ENCODE measurements at places on chromosomes 7 and 10. TPM values are rescaled to one million over a fixed set of nuclear protein-coding genes. Genes with fewer than 3 reads are reported as not detected.
A peak's percentile ranks its signal among the peaks of the same experiment; 100 is the strongest.

The GIMAP7 gene
- not detected for total RNA-seq

The LRRTM3 gene
- total RNA-seq: 0.15 TPM

DNA sequence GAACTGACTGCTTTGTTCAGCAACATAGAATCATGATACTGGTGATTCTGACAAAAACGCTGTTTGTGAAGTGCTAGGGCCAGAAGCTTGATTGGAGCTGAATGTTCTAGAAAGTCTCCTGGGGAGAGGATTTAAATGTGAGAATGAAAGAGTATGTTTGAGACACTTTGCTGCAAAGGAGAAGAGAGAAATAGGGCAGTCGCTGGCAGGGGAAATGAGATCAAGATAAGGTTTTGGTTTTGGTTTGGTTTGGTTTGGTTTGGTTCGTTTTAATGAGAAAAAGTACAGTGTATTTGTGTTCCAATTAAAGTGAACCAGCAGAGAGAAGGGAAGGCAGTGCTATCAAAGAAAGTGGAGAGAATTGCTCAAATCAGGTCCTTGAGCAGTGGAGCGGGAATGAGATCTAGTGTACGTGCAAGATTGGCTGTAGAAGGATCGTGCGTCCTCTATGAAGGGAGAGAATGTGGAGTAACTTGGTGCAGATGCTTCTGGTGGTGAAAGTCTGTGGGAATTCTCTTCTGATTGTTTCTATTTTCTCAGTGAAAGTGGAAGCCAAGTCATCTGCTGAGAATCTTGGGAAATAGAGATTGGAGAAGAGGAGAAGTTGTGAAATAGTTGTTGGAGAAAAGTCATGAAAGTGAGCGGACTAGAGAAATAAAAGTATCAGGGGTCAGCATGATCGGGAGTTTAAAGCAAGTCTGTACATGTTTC is 270.5 kb downstream of the CCDC3 start:
- DNase-seq: no peak
- no peaks in the 10 kb centered on the region for H3K27me3 ChIP-seq
- H3K36me3 ChIP-seq: peaks cover 2% of the 10 kb centered on the region

- DNase-seq: no peak
- no peak overlapping the region for H3K4me3 ChIP-seq
- H3K27me3 ChIP-seq: peaks cover 48% of the 10 kb centered on the region
- no peaks in the 10 kb centered on the region for H3K4me1 ChIP-seq
Measured at GRCh38 chr7:50397320-50397970, 52.7 kb downstream of the FIGNL1 start.

GRCh38 chr10:69807122-69807521 is 5.4 kb downstream of the COL13A1 start:
- peaks cover 41% of the 10 kb centered on the region for H3K4me1 ChIP-seq
- H3K4me3 ChIP-seq: no peak overlapping the region
- peaks cover 2% of the 10 kb centered on the region for H3K36me3 ChIP-seq
- no peak for DNase-seq
- no peak overlapping the region for H3K27ac ChIP-seq
- no peaks in the 10 kb centered on the region for H3K27me3 ChIP-seq

- H3K27ac ChIP-seq: peak overlapping the region; percentile 97
- H3K27me3 ChIP-seq: no peaks in the 10 kb centered on the region
- DNase-seq: no peak
Measured at GRCh38 chr10:119315128-119316001, 108.0 kb downstream of the GRK5 start.

Data from chondrocyte (in vitro differentiated cells).